ENCODE measurements at places on chromosomes 2 and 18.

DNA sequence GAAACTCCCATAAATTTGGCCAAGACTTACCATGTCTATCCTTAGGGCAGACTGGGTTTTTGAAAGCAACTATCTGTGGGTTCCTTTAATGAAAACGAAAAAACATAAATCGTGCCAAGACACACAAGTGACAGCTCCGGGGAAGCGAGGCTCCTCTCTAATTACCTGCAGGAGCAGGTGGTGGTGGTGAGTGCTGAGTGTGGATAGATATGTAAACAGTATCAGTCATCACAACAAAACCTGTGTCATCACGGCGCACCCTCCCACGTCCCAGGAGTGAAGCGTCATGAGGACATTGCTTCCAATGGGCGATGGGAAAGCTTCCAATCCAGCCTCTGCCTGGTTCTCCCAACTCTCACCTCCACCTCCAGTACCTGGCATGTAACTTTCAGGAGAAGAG is 31.3 kb downstream of the ACKR3 start:
- DNase-seq, result no peak

- DNase-seq, result no peak
Measured at GRCh38 chr2:232316461-232317330, 61.9 kb upstream of the ALPP start.

DNA sequence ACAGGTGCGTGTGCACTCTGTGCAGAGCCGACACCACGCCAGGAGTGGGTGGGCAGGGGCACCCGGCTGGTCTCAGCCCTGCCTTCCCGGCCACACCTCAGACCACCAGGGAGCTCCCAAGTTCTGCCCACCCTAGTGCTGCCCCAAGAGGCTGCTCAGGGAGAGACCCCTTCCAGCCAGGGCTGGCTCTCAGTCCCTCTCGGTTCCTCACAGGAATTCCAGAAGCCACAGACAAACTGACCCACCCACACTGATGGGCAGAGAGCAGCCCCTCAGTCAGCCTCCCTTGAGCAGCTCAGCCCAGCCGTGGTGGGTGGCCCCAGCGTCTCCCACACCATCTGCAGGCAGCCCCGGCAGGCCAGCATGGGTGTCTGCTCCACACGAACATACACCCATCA is 33.8 kb downstream of the GPC1 start:
- no peak for DNase-seq

DNA sequence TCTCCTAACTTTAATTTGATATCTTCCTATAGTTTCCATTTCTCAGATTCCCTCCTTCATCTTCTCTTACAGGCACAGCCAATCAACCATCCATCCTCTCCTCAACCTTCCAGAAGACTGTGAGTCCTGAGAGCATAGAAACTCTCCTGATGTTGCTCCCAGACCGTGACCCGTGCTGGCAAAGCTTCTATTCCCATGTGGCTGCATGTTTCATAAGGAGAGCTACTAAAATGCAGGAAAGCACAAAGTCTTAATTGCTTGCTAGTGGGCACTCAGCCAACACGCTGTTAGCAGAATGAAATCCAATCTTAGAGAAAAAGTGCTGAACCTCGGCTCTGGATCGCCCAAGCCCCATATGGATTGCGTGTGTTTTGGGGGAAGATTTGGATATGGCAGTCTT is 1244.7 kb upstream of the ZEB2 start:
- no peak for DNase-seq

DNA sequence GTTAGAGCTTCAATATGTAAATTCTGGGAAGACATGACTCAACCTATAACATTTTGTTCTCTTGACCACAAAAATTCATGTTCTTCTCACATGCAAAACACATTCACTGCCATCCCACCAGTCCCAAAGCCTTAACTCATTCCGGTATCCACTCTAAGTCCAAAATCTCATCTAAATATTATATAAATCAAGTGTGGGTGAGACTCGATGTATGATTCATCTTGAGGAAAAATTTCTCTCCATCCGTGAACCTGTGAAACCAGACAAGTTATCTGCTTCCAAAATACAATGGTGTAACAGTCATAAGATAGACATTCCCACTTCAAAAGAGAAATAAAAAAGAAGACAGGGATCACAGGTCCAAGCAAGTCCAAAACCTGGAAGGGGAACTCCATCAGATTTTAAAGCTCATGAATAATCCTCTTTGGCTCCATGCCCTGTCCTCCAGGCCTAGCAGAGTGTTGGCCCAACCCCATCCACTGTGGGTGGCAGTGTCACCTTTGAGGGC is 101.3 kb downstream of the RAD51AP2 start:
- DNase-seq, result no peak
